NB4 (cell line): ENCODE measurements at places on chromosomes 16 and 17.

GRCh38 chr16:14527411-14528044 is 102.5 kb downstream of the PARN start:
- no peak for DNase-seq

- no peak for DNase-seq
Measured at GRCh38 chr17:36092230-36092629, 2.3 kb upstream of the CCL3 start.

- no peak for DNase-seq
Measured at GRCh38 chr16:72805486-72805885, 242.4 kb downstream of the ZFHX3 start.

- no peak for DNase-seq
Measured at GRCh38 chr17:13067629-13068303, 49.9 kb upstream of the ELAC2 start.

DNA sequence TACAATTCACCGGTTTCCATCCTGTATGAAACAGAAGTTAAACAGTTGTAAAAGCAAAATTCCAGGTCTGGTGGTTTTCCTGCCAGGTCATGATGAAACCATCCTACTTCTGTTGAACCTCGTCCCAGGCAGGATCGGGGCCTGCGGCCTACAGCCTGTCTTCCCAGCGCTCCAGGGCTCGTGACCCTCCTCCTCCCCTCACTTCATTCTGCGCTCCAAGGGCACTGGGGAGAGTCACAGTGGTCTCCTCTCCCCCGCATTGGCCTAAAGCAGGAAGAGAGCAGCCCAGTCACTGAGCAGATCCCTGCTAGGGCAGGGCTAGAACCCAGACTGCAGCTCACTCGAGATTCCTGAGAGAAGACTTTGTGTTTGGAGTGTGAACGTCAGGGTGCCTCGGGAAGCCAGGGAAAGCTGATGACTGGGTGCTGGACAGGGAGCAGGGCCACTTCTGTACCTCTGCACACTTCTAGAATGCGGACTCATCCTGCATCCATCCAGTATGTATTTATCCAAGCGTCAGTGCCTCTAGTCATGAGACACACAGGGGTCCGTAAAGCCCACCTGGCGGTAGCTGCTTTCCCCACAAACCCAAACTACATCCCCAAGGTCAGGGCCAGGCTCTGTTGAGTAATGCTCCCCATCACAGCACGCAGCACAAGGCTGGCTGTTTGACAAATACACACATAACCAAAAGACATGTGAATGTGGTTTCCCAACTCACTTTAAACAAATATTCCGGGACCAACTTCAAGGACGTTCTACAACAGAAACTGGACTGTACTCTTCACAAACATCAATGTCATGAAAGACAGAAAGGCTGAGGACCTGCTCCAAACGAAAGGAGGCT is 1.7 kb upstream of the ITGAE start:
- no peak for DNase-seq
